Endodermal cell (in vitro differentiated cells): ENCODE measurements at places on chromosomes 4 and X. TPM values are rescaled to one million over a fixed set of nuclear protein-coding genes. Genes with fewer than 3 reads are reported as not detected.

The SLC10A7 gene
- total RNA-seq = 5.2 to 7.8 TPM (median 6.0 TPM) in 3 replicates

The WAS gene
- 0.38 and 0.84 TPM in 2 replicates for total RNA-seq

The USP17L17 gene
- not detected in 3 replicates for total RNA-seq

The DMD gene
- 15.8 to 23.4 TPM (median 19.6 TPM) in 3 replicates for total RNA-seq

The FRG2 gene
- total RNA-seq = not detected in 3 replicates

The CSN1S1 gene
- total RNA-seq = not detected in 3 replicates

The RHOXF1 gene
- total RNA-seq = 0.46 TPM in 1 of 3 replicates, not detected in the others

The MAGEA2 gene
- total RNA-seq = 0.53 and 0.63 TPM in 2 replicates

The HDAC6 gene
- total RNA-seq = 121 to 131 TPM (median 124 TPM) in 3 replicates

The FAM47B gene
- total RNA-seq = not detected in 3 replicates

The MSMO1 gene
- 103 and 106 TPM in 2 replicates for total RNA-seq

The LGI2 gene
- 7.3 to 15.9 TPM (median 15.4 TPM) in 3 replicates for total RNA-seq

The TEX11 gene
- total RNA-seq = 0.68 to 0.76 TPM (median 0.75 TPM) in 3 replicates

The AMOT gene
- 59.8 and 68.9 TPM in 2 replicates for total RNA-seq
